ENCODE measurements at places on chromosomes 12 and 14.

DNA sequence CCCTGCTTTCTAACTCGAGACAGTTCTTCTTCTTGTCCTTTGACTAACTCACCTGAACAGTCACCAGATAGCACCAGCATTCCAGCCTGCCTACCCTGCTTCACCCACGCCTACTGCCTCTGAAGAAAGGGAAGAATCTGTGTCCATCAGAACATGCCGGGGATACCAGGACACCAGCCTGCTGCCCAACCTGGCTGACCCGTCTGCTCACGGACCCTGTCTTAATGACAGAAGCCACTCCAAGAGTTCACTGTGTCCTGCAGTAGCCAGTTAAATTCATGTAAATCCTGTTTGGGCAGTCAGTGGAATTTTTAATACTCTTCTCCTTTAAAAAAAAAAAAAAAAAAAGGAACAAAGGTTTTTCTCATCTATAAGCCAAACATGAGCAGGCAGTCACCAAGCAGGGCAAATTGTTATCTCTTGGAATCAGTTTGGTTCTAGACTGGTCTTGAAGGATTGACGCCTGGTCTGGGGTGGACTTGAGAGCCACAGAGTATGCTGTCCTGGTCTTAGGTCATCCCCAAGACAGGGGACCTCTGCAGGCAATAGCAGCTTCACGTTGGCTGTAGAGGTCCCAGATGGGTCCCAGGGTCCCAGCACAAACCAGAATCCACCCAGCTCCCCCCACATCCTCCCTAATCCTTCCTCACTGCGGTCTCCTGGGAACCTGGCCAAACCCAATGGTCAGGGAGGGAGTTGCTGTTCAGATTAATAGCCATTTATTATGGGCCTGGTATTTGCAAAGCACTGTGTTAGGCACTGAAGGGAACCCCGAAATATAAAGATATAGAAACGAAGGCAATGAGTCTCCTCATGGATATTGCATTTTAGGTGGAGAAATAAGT lies 181.1 kb upstream of the HIF1A start:
- DNase-seq = no peak

GRCh38 chr14:32408018-32408417 lies 78.9 kb downstream of the AKAP6 start:
- DNase-seq = no peak

GRCh38 chr12:12511895-12512711 lies 50.6 kb downstream of the DUSP16 start:
- DNase-seq = no peak

- DNase-seq = no peak
These were observed 28.7 kb upstream of the LRP1-AS start for GRCh38 chr12:57176139-57176477.

- DNase-seq = no peak
These were observed 63.8 kb downstream of the TSPAN11 start for GRCh38 chr12:30990316-30990715.

DNA sequence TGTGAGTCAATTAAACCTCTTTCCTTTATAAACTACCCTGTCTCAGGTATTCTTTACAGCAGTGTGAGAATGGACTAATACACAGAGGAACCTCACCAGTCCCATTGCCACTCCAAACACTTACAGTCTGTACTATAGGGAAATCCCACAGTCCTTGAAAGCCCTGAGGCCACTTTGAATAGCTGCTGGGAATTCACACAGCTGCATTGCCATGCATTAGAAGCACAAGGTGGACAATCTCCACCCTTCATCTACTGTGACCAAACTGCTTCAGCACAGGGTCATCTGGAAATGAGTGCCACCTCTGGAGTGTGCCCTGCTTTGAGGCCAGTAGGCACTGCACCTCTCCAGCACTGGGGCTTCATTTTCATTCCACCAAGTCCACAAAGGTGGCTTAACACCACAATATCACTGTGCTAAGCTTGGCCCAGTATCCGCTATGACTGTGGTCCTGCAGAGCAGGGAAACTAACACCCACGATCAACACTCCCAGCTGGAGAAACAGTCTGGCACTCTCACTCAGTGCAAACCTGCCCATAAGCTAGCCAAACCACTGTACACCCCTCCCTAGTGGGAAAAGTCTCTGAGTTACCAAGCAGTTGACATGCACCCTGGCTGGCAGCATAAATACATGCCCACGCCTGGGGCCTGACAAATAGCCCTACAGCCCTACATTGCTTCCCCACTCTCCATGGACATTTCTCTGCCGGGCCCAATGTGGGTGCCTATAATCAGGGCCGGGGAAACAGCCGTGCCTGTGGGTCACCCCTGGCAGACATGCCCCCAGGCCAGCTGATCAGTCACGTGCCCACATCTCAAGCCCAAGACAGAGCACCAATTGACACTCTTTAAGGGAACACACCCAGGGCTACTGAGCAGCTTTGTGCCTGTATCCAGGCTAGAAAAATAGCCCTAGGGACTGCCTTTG lies 294.3 kb upstream of the MGAT4C start:
- DNase-seq = no peak

DNA sequence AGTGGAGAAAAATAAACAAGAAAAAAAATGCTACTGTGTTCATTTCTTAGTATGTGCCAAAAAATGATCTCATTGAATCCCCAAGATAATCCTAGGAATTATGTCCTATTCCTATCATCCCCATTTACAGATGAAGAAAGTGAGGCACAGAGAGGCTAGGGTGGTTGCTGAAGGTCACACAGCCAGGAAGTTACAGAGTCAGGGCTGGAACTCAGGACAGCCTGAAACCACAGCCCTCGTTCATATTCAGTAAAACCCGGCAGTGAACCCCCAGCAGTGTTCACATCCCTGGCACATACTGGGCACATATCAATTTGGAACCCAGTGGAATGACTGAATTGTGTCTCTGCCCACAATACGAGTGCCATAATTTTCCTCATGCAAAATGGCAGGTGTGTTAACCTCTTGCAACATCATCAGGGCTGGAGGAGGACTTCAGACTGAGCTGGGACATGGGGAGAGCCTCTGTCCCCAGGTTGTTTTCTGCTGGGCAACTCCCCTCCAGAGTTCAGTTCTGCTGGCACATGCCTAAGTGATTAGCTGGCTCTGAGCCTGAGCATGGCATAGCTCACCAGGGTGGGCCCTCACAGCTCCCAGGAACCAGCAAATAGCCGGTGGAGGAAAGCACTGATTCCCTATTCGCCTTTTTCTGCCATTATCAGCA lies 2.0 kb upstream of the PPP1CC start:
- no peak for DNase-seq

- no peak for DNase-seq
These were observed 148.8 kb downstream of the ADGRD1 start for GRCh38 chr12:131102493-131102931.

DNA sequence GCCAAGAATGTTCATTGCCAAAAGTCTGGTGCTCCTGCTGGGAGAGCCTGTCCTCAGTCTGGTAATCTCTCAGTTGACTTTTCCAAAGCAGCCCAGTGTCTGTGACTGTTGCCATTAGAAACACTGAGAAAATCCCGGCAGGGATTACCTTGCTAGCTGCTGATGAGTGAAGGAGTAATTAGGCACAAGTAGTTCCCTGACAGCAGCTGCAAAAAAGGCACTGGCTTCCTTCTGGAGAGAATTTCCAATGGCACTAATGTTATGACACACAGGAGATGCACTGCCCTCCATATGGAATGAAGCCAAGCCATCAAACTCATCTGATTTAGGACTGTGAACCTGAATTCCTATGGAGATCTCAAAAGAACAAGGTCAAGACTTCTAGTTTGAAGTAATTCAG lies 1321.2 kb upstream of the SEL1L start:
- DNase-seq = no peak

DNA sequence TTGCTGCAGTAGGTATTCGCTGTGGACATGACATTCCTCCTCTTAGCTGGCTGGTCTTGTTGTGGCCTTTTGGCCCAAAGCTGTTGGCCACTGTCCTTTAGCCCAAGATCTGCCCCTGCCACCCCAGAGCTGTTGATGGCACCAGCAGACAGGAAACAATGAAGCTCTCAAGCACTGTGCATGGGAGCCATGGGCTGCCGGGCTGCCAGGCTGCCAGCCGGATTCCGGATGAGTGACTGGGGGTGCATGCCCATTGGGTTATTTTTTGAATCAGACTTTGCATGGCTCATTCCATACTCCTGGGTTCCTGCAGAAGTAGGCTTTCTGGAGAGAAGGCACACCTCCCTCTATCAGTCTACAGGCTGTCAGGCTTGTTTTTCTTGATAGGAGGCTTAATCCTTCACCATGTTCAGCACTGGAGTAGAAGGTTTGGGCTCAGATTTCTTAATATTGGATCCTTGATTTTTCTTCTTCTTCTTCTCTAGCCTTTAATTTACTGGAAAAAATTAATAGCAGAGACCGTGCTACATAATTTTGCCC lies 32.4 kb downstream of the MAX start:
- DNase-seq = no peak

DNA sequence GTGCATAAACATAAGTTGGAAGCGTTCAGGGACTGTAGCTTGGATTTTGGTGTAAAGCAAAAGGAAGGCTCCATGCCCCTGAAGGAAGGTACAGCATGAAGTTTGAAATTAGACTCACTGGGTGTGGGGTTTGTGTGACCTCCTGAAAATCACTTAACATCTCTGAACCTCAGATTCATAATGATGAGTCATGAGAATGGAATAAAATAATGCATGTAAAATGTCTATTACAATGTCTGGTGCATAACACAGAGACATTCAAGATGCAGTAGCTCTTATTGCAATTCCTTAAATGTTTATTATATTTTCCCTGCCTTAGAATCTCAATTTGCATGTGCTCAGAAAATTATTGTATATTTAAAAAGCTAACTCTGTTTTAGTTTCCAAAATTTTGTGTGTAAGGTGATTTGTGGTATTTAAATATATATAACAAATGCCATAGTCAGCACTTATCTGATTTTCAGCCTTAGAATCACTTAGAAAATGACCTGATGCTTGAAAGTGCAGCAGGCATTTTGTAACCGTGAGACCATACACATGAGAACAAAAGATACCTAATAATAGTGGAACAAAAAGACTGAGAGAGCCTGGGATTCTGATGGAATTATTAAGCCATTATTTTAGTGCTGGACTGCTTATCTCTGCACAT lies 66.3 kb downstream of the E2F7 start:
- DNase-seq = no peak

- no peak for DNase-seq
These were observed 98.2 kb downstream of the ZFP36L1 start for GRCh38 chr14:68694516-68695235.

All from stimulated activated CD8-positive, alpha-beta memory T cell treated with anti-CD3 and anti-CD28 coated beads, Interleukin-2, amount 100 ng/mL, for 48 hours (primary cell).